ENCODE measurements at places on chromosomes 7 and 10. TPM values are rescaled to one million over a fixed set of nuclear protein-coding genes. Genes with fewer than 3 reads are reported as not detected.

- DNase-seq, result no peak
Observed at GRCh38 chr7:104980841-104981671, 32.9 kb upstream of the KMT2E start.

DNA sequence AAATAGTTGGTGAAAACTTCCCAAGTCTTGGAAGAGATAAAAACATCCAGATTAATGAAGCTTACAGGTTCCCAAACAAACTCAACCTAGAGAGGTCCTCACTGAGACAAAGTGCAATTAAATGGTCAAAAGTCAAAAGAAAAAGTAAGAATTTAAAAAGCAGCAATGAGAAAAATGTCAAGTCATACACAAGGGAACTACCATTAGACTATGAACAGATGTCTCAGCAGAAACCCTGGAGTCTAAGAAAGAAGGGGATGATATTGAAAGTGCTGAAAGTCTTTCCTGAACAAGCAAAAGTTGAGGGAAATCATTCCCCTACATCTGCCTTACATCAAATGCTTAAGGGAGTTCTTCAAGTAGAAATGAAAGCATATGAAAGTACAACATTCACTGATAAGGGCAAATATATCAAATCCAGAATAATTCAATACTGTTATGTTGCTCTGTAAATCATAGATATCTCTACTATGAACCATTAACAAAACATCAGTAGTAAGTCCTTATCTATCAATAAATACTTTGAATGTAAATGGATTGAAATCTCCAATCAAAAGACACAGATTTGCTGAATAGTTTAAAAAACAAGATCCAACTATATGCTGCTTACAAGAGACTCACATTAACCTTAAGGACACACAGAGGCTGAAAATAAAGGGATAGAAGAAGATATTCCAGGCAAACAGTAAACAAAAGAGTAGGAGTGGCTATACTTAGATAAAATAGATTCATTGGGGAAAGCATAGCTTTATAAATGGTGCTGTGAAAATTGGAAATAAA is 449.5 kb downstream of the PHTF2 start:
- no peak for DNase-seq

DNA sequence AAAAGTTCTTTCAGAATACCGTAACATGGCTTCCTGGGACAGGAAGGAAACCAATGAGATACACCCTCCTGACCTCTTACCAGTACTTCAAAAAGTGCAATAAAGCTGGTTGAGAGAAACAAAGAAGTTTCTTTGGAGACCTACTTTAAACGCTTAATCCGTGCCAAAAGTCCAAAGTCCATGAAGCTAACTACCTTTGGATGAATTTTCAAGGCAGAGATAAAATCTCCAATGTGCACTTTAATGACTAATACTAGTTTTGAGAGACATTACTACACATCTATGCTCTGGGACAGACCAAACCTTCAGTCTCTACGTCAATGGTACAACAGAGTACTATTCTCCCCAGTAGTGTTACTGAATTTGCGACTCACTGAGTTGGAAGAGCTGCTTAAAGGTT is 46.1 kb downstream of the UBE2H start:
- DNase-seq, result no peak

GRCh38 chr10:79179164-79179956 is 110.6 kb downstream of the ZMIZ1 start:
- DNase-seq, result no peak

DNA sequence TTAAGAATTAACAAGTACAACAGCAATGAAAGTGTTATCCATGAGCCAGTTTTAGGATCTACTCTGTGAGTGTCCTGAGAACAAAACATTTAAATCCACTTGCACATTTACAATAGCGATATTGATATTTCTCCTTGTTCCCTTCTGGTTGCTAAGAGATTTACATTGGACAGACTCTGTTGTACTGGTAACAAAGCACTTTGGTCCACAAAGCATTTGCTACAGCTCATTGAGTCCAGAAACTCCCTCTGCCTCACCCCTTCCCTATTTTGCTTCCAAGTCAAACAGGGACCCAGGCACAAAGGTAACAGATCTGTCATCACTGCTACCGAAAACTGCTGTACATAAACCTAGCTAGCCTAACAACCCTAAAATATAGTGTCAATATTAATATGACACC is 2.1 kb downstream of the ANK3 start:
- DNase-seq, result no peak

GRCh38 chr10:130481936-130482335 is 345.7 kb downstream of the GLRX3 start:
- DNase-seq, result no peak

GRCh38 chr10:48633381-48634197 is 28.7 kb upstream of the ARHGAP22 start:
- DNase-seq, result no peak

DNA sequence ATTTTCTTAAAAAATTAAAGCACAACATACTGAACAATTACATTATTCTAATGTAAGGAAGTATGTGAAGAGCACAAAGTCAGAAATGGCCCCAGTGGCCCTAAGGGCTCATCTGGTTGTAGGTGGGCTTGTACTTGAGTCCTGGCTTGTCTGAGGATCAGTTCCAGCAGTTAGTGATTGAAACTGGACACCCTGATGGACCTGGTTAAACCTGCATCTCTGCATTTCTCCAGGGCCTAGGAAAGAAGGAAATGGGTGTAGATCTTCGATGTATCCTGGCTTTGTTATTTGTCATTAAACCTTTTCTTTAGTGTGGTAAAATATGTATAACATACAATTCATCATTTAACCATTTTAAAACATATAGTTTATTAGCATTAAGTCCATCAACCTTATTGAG is 9.7 kb upstream of the AKR1C2 start:
- no peak for DNase-seq

DNA sequence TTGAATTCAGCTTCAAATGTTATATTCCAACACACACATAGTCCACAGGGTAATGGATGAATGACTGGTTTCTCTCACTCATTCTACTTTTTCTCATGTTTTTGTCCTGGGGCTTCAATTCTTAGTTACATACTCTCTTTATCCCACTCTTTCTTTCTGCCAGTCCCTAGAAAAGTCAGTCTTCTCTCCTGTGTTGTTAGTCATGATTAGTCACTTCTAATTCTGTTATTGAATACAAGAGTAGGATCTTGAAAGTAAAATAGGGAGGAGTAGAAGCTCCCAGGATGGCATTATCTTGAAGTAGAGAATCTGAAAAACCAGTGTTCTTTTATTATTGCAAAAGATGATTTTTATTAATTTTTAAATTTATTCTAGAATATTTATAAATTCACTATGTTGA is 45.5 kb upstream of the CALCR start:
- DNase-seq, result no peak

GRCh38 chr7:70432567-70433001 is 699.4 kb upstream of the GALNT17 start:
- no peak for DNase-seq

The ADGRA1 gene
- total RNA-seq, result not detected

The SPDYE3 gene
- total RNA-seq, result not detected

The HOXA4 gene
- total RNA-seq, result not detected

Measured in activated T-helper 1 cell treated with anti-CD3 and anti-CD28 coated beads, Interleukin-12 subunit alpha, Interleukin-12 subunit beta, Interleukin-2, Interleukin-4 antibody, amounts not matched to agents 30 ng/mL and 10 ng/mL and 1 ng/mL, durations not matched to agents 14 hours and 24 hours and 36 hours (primary cell).